ENCODE measurements at places on chromosomes 2 and 18.

DNA sequence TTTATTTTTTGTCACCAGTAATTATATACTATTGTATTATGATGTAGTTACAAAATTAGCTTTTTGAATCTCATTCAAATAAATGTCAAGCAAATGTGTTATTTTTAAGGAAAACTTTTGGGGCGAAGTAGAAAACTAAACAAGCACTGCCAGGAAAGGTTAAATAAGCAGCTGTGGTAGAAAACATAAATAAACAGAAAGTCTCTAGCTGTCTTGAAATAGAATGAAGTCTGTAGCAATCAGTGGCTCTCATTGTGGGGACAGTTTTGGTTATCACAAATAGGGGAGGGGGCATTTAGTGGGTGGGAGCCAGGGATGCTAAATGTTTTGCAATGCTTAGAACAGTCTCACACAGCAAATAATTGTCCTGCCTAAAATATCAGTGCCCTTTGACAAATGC lies 3.4 kb downstream of the INSIG2 start:
- no peak for DNase-seq

GRCh38 chr2:188898261-188898660 lies 75.9 kb upstream of the COL3A1 start:
- no peak for DNase-seq

- DNase-seq = no peak
Measured at GRCh38 chr2:6352906-6353515, 512.7 kb downstream of the CMPK2 start.

- no peak for DNase-seq
Measured at GRCh38 chr2:33136566-33136965, 189.8 kb downstream of the LTBP1 start.

DNA sequence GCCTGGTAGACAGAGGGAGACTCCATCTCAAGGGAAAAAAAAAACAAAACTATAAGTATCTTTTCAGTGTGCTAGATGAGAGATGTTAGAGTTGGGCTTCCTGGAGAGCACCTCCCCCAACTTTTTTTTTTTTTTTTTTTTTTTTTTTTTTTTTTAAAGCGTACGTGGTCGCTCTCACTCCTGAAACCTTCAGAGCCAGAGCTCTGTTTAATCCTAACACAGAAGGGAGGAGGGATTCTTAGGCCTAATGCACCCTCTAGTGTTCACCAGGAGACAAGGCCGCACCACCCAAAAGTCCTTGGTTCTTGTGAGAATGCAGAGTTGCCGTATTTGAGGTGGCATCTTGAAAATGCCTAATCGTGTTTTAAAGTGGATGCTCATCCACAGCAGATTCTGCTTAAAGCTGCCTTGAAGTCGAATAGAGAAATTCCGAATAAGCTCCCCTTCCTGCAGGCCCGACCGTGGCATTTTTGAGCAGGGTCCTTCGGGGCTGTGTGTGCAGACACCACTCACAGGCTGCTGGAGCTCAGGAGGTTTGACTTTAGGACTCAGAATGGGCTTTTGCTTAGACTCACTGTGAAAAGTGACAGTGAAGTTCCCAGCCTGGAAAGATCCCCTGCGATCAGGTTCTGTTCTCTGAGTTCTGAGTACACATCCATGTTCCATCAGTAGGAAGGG lies 252.6 kb downstream of the AGAP1 start:
- DNase-seq = peak; percentile 43

DNA sequence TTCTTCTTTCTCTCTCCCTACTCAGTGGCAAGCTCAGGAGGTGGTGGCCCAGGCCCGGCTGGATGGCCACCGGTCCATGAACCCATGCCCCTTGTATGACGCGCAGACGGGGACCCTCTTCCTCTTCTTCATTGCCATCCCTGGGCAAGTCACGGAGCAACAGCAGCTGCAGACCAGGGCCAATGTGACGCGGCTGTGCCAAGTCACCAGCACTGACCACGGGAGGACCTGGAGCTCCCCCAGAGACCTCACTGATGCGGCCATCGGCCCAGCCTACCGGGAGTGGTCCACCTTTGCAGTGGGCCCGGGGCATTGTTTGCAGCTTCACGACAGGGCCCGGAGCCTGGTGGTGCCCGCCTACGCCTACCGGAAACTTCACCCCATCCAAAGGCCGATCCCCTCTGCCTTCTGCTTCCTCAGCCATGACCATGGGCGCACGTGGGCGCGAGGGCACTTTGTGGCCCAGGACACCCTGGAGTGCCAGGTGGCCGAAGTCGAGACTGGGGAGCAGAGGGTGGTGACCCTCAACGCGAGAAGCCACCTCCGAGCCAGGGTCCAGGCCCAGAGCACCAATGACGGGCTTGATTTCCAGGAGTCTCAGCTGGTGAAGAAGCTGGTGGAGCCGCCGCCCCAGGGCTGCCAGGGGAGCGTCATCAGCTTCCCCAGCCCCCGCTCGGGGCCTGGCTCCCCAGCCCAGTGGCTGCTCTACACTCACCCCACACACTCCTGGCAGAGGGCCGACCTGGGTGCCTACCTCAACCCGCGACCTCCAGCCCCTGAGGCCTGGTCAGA lies 1.8 kb downstream of the NEU2 start:
- DNase-seq = no peak

DNA sequence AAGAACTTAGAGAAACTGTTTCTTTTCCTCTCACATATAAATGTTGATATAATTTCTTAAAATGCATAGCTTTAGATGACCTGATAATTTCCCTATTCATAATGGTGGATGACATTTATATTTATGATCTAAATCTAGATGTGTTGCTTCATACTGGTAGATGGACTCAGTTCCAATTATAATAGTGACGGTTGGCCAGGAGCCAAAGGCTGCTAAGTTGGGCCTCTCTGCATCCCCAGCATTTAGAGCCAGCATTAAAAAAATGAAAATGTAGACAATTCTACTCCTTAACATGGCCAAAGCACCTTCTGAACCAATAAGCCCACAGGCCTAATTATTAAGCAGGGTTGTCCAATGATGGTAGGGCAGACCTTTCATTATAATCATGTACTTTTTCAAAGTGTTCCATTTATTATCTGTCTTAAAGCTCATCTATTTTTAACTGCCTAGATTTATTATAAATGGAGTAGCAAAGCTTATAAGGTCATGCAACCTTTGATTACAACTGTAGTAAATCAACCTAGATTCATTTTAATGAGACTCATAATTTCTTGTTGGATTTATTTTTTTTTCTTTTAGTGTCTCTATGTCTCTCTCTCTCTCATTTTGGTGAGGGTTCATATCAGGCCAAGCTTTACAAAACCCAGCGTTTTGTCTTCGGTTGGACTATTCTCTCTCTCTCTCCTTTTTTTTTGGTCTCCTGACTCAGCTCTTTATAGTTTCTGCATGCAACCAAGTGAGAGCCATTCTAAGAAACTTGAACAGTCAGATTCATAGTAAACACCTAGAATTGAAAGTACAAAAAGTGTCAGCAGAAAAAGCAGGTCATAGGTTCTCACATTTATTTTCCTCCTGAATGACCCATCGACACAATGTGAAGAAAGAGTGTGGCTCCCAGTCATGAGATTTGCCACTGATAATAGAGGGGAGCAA lies 2016.1 kb upstream of the PIK3C3 start:
- DNase-seq = no peak

GRCh38 chr2:173326806-173327205 lies 27.9 kb upstream of the CDCA7 start:
- peak; percentile 71 for DNase-seq

DNA sequence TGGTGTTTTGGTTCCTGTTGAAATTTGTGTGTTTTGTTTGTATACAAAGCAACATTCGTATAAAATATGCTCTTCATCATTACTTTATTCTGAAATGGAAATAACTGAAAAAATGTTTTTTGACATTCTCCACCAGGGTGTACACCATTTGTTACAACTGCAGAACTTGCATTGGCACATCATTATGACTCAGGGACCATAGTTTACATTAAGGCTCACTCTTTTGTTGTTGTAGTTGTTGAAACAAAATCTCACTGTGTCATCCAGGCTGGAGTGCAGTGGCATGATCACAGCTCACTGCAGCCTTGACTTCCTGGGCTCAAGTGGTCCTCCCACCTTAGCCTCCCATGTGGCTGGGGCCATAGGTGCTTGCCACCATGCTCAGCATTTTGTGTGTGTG lies 676.6 kb downstream of the TDRD15 start:
- no peak for DNase-seq

GRCh38 chr2:196275646-196276352 lies 104.4 kb upstream of the STK17B start:
- DNase-seq = no peak

- no peak for DNase-seq
Measured at GRCh38 chr2:1811258-1811970, 67.1 kb upstream of the PXDN start.

DNA sequence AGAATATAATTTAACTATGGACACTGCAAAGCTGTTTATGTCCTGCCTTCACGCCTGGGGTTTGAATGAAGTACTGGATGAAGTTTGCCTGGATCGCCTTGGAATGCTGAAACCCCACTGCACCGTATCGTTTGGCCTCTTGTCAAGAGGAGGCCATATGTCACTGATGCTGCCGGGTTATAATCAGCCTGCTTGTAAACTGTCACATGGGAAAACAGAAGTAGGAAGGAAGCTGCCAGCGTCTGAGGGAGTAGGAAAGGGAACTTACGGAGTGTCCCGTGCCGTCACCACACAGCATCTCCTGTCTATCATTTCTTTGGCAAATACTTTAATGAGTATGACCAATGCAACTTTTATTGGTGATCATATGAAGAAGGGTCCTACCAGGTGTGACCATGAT lies 105.8 kb downstream of the WDR7 start:
- no peak for DNase-seq

GRCh38 chr2:150162241-150162942 lies 325.1 kb downstream of the RND3 start:
- DNase-seq = no peak

DNA sequence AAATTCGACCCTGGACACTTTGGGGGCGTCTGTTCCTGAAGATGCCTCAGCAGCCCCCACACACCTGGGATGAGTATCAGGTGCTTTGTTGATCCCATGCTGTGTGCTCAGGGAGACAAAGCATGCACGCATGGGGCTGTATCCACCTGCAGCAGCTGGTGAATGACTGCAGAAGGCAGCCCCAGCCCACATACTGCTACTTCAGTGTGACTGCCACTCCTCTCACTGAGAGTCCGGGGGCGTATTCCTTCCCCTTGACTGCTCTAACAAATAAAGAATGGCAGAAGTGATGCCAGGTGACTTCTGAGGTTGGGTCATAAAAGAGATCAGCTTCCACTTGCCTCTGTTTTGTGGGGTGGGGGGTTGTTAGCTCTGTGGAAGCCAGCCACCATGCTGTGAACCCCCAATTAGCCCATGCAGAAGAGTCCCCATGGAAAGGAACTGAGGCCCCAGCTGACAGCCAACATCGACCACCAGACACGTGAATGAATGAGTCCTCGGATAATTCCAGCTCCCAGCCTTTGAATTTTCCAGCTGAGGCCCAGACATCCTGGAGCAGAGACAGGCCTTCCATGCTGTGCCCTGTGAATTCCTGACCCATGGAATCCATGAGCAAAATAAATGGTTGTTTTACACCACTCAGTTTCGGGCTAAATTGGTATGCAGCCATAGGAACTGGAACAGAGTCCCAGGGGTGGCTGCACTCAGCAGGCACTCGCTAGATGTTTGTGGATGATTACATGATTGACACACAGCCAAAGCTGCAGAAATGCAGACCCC lies 289.3 kb downstream of the CELF4 start:
- no peak for DNase-seq

GRCh38 chr2:237433920-237434676 lies 20.1 kb upstream of the COL6A3 start:
- DNase-seq = no peak

- DNase-seq = no peak
Measured at GRCh38 chr2:23380562-23381065, 4.4 kb upstream of the KLHL29 start.

GRCh38 chr2:145729993-145730770 lies 1210.3 kb upstream of the ZEB2 start:
- DNase-seq = no peak

DNA sequence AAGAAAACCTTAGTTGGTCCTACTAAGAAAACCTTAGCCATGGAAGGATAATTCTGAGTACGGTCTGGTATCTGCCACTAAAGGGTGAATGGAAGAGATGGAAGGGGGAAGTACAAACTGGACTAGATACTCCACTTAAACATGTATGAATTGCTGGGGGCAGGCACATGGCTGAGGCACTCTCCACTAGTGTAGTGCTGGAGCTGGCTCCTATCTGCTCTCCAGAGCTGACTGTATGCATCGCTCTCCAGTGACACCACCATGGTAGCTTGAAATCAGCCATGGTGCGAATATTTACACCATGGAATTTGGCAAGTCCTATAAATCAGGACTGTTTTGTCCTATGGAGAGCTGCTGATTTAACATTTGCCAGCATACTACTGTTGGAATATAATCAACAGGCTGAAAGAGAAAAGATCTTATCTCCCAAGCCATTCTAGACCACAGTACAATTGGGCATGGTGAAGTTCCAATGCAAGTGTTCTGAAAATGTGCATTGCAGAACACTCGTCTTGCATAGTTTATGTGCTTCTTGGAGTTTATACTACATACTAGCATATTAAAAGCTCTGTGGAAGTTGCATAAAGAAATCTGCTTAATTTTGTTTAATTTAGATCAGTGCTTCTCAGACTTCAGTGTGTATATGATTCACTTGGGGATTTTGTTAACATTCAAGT lies 277.4 kb downstream of the TDRD15 start:
- DNase-seq = no peak

GRCh38 chr2:86038291-86039081 lies 67.2 kb downstream of the POLR1A start:
- DNase-seq = peak; percentile 33

GRCh38 chr2:41735476-41735875 lies 312.3 kb upstream of the PKDCC start:
- DNase-seq = no peak

GRCh38 chr2:70061317-70061716 lies 26.0 kb upstream of the PCBP1 start:
- DNase-seq = no peak

DNA sequence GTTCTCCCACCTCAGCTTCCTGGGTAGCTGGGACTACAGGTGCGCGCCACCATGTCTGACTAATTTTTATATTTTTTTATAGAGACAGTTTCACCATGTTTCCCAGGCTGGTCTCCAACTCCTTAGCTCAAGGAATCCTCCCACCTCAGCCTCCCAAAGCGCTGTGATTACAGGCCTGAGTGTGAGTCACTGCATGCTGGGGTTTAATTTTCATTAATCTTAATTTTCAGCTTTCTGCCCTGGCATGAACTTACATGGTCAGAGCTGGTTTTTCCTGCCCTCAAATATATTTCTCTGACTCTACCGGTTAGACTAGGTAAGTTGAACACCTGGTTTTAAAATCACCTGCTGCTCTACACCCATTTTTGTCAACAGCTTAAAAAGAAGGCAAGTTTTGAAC lies 3.1 kb downstream of the MARCHF7 start:
- no peak for DNase-seq

GRCh38 chr2:171402906-171403580 lies 30.7 kb downstream of the METTL8 start:
- DNase-seq = no peak

- no peak for DNase-seq
Measured at GRCh38 chr2:134177351-134177931, 76.4 kb upstream of the MGAT5 start.

Measured in GM04503 (cell line).